ENCODE measurements at places on chromosomes 2 and 18.

- no peak for DNase-seq
Measured at GRCh38 chr2:224849264-224849663, 133.1 kb upstream of the CCDC195 start.

DNA sequence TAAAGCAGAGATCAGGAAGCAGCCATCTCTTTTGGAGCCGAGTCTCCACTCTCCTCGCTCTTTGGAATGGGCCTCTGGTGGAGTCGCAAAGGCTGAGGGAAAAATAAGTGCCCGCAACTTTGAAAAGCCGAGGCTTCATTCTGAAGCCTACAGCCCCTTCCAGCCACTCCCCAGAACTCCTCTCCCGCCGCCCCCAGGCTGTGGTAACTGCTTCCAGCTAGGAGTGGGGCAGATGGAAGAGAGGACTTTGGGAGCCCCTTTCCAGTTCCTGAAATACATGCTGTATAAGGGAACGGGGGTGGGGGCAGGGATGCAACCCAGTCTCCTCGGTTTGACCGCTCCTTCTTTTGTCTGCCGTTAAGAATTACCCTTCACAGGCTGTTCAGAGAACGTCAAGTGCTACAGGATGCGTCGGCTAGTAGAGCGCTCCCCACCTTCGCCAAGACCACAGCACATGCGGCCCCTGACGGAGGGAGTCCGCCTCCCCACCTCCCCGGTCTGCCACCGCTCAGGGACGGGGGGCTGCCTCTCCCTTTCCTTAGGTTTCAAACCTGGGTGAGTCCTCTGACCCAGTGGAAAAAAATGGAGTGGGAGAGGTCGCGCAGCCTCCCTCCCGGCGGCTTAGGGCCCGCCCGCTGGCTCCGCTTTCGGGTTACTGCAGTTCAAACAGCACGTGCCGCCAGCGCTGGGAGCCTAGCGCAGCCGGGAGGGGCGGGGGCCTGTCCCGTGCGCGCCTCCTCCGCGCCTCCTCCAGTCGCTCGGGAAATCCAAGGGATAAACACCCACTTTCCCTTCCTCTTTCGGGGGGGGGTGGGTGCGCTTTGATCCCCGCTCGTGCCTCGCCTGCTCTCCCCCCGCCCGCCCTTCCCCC, 4.9 kb downstream of the CYP26B1 start:
- DNase-seq, result no peak

- DNase-seq, result peak; percentile 79
Measured at GRCh38 chr2:24984912-24985311, 13.2 kb upstream of the DNAJC27 start.

GRCh38 chr18:32060026-32060425, 31.6 kb upstream of the RNF138 start:
- no peak for DNase-seq

- DNase-seq, result no peak
Measured at GRCh38 chr2:230012267-230012884, 56.3 kb downstream of the SLC16A14 start.

DNA sequence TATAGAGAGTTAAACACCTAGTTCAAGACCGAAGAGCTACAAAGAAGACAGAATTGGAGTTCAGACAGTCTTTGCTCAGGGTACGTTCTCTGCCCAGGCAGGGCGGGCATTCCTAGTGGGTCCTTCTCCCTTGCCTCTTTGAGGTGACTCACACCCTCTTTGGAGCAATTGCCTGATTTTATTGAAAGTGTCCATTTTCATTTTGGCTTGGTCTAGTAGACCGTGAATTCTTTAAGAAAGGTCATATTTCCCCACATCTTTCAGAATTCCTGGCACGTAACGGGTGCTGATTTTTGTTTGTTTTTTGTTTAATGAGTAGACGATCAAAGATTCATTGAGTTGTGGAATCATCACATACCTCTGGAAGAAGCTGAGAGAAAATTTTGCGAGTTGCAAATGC, 871.5 kb downstream of the RNF144A start:
- DNase-seq, result no peak

DNA sequence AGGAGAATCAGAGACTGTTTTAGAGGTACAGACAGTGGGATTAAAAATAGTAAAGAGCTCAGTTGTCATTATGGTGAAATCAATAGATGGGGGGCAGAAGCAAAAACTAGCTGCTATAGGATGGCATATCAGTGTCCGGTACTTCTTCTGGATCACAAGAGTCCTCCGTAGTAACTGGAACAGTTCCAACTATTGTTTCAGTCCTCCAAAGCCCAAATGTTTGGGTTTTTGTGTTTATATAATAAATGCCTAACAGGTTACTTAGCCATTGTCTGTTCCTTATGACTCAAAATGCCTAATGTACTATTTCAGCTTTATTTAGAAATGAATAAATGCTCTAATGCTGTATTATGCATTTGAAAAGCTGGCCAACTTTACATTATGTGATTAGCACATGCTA, 401.2 kb downstream of the PTH2R start:
- DNase-seq, result no peak

DNA sequence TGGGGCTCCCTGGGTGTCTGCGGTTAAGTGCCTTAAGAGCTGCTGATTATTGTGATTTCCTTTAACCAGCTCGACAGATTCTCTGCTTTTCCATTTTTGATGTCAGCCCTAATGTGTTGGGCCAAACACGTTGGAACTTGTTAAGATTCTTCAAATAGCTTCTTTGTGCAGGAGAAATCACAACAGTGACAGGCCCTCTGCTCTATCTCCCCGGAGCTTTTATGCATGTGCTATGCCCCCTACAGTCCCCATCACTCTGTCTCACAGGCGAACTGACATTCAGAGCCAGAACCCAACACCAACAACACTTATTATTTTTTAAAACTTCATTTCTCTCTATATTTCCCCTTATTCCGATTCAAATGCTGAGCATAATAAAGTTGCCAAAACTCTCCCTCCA, 371.7 kb upstream of the CELF4 start:
- DNase-seq, result peak; percentile 20

Data from globus pallidus (tissue), 1 donor.